Stimulated activated CD8-positive, alpha-beta memory T cell treated with anti-CD3 and anti-CD28 coated beads, Interleukin-4, amount 100 ng/mL, for 1 hour (primary cell): ENCODE measurements at places on chromosomes 7 and 10.

DNA sequence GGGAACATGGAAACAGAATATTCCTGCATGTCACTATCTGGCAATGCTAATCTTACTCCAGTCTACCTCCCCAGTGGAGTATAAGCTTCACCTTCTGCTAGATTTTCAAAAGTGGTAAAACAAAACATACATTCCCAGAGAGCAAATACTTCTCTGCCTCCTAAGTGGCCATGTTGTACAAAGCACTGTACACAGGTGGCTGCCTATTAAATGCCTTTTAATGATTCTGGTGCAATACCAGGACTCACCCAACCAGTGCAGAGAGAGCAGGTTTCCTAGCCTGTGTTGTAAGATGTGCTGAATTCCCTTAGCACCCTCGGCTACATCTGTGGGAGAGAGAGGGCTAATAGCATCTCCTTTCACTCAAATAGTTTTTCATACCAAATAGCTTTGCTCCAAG is 684.3 kb upstream of the NRP1 start:
- no peak for DNase-seq

DNA sequence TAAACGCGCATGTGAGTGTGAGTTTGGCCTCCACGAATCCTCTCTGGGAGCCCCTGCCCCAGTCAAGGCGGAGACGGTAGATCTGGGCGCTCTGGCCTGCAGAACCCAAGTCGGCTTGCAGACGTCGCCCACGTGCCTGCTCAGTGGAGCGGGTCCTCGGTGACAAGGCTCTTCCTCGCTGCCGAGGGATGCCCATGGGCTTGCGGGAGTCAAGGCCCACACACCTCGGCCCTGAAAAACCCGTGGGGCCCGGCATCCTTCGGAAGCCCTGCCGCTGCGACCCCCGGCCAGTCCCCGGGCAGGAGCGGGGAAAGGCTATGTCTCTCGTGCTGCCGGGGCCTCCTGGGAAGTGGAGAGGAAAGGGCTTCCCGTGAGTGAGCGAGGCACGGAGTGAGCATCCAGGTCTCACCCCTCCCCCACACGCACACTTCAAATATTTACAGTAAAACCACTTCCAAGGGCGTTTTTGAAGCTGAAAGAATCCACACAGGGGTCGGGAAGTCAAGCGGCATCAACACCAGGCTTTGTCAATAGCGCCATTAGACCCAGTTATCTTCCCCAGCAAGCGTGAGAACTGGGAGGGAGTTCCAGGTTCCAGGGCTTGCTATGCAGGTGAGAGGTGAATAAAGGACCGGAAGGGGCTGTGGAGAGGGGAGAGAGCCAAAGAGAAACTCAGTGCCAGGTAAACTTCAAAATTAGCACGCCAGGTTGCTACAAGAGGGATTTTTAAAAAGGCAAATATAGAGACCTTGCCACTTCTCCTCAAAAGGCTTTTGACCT is 1.1 kb upstream of the MNX1 start:
- DNase-seq = no peak

DNA sequence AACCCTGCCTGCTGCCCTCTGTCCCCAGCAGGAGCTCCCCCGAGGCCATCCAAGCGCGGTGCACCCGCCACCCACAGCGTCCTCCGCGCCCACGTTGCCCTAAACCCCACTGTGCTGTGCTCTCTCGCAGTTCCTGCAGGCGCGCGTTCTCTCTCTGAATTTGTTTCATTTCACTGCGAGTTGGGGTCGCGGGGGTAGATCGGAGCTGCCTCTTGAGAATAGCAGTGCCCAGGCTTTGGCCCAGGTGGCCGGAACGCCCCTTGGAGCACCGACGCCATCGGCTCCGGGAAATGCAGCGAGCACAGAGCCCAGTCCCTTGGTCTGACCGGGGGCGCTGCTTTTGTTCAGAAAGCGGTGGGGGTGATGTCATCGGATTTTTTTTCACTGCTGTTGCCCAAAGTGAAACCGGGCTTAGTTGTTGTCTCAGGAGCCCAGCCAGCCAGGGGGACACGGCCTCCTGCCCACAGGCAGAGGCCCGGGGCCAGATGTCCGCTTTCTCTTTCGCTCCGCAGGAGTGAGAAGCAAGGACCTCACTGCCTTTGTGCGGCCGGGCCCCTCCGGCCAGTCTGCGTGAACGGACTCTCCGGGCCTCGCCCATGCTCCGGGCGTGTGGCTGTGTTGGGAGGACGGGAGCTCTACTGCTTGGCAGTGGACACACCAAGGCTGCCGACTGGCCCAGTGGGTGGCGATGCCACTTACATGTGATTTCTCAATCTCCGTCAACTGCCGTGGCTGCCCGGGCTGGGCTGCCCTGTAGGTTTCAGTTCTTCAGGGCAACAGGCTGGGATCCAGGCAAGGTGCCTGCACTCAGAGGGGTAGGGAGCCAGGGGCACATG is 43.1 kb downstream of the FOXK1 start:
- peak; percentile 20 for DNase-seq

GRCh38 chr10:60989400-60989876 is 45.5 kb upstream of the RHOBTB1 start:
- DNase-seq = no peak

DNA sequence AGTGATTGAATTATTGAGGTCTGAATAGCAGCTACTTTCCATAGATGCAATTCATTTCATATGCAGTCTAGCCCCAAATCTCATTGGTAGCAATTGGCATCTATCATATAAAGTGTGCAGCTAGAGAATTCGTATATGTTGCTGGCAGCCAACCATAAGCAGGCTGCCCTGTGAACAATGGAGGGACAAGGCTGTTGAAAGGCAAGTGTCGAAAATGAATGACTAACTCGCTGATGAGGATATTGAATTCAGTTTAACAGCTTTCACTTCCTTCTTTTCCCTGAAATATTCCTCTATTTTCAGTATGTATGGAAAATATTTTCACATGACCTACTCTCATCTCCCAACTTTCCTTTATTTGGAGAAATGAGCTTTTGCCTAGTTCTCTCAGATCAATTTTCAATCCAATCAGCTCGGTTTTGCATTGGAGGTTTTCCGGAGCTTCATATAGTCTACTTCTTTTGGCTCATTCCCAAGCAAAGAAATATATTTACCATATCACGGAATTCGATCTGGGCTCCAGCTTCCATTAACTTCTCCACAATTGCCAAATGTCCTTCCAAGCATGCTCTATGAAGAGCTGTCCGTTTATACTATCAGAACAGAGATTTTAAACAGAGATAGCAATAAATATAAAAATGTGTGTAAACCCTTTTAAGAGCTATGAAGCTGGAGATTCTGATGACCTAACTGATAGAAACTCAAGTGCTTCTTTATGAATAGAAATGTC is 3.5 kb downstream of the ANKRD1 start:
- no peak for DNase-seq

- no peak for DNase-seq
Measured at GRCh38 chr7:1857487-1858421, 187.7 kb downstream of the ELFN1 start.

- DNase-seq = no peak
Measured at GRCh38 chr7:3591944-3592343, 290.9 kb downstream of the SDK1 start.

GRCh38 chr10:21160116-21160515 is 263.0 kb upstream of the NEBL start:
- no peak for DNase-seq

DNA sequence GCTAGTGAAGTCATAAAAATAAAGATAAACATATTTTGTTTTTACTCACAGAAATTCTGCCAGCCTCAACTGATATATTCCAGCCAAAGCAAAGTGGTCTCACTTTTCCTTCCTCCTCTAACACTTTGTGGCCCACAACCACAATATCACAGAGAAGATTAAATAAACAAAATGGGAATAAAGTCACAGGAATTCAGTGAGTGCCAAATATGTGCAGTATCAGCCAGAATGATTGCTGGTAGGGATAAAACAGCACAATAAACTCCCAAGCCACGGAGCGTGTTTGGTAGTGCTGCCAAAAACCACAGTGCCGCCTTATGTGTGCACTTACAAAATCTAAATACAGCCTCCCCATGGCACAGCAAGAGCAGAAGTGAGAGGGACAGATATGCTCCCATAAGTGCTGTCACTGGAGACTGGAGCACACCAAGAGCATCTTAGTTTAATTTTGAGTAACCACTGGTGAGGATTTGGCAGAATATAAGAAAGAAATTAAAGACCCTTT is 155.8 kb downstream of the POM121L12 start:
- DNase-seq = no peak

GRCh38 chr7:64320547-64321513 is 7.1 kb downstream of the ZNF736 start:
- DNase-seq = no peak

DNA sequence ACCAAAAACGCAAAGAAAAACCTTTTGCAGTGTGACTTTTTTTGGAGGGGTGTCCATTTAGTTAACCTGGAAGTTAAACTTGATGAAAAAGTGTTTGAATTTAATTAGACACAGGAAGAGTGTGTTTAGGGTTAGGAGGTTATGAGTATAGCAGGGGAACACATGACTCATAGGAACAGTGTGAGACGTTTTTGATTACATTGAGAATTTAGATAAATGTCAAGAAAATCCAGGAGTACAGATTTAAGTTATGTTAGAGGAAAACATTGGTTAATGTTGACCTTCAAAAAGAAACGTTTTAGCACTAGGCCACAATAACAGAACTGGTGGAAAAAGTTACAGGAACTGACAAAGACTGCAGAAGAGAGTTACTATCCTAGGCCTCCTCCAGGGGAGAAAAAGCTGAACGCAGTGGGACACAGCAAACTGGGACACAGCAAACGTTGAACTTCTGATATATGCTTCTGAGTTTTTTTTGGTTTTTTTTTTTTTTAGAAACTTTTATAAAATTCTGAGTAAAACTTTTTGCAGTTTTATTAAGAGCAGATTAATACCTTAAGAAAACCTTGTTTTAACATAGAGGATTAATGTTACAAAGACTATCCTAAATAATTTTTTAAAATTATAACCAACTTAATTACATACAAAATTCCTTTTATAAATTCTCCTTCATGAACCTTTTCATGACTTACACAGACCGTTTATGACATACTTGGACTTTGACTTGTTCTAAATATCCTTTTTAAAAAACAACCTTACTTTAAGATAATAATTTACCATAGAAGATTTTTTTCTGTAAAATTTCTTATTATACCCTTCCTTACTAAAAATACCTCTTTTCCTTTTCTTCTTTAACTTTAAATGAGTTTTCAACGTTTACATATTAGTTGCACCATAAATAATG is 22.2 kb downstream of the LANCL2 start:
- no peak for DNase-seq

DNA sequence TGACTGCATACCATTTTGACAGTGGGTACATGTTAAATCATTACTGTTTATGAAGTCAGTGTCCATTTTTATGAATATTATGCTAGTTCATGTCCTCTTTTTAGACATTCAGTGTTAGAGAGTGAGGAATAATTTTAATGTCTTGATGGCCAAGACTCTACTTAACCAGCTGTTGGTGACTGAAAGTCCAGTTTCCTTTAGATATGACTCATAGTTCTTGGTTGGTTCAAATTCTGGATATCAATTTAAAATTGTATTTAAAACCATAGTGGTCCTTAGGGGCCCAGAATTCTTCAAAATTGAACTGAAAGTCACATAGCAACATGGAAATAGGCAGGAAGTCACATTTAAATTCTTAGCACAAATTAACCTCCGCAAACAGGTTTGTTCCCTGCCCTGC is 196.5 kb upstream of the PRPS1L1 start:
- no peak for DNase-seq

DNA sequence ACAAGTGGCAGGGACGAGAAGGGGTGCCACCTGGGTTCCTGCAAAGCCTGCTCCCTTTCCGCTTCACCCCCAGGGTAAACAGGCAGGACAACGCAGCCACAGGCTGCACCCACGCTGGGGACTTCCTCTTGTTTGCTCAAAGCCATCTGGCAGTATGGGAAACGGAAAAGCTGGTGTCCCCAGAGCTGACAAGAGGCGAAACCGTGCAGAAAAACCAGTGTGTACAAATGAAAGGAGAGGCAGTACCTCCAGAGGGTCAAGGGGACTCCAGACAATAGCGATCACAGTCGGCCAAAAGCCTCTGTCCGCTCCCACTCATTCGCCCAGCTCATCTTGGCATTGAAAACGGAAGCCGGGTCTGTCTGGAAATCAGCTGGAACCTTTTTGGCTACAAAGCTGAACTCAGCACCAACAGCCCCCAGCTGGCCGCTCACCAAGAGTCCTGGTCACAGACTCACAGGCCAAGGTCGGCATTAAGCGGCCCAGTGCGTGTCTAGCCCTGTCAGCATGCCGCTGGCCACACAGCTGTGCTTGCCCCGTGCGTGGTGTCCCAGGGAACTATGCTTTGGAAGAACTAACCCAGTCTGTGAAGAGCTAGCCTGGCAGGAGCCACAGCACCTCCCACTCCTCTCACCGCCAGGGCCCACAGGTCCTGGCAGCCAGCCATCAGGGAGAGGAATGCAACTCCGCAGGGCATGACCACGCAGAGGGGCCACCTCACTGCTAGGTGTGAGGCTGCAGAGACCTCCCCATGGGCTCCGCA is 10.4 kb downstream of the TNS3 start:
- DNase-seq = no peak

DNA sequence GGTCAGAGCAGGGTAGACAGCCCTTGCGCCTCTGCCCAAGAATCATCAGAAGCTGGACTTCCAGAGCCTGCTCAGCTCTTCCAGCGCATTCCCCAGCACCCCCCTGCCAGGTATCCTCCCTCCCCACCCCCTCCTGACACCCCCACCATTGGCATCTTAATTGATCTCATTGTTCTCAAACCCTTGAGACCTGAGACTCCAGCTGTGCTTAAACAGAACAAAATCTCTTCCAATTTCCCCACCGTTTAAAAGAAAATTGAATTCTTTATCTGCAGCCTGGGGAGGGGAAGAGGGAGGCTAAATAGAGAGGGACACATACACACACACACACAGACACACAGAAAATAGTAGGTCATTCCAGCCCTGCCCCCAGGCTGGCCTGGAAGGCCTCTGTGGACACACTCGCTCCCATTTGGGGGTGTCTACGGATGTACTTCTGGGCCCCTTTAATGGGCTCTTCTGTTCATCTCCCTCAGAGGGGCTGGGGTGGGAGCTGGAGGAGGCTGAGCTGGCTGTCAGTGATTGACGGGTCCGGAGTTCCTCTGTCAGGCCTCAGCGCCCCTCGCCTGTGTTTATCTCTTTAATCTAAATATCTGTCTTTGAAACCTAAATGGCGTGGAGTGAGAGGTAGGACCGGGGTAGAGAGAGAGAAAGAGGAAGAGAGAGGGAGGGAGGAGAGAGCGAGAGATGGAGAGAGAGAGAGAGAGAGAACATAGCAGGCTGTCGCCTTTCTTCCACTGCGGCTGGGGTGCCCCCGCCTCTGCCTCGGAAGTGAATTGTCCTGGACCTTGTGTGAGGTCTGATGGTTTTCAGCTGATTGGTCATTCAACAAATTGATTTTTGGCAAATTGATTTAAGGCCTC is 61.7 kb downstream of the C10orf105 start:
- DNase-seq = no peak

DNA sequence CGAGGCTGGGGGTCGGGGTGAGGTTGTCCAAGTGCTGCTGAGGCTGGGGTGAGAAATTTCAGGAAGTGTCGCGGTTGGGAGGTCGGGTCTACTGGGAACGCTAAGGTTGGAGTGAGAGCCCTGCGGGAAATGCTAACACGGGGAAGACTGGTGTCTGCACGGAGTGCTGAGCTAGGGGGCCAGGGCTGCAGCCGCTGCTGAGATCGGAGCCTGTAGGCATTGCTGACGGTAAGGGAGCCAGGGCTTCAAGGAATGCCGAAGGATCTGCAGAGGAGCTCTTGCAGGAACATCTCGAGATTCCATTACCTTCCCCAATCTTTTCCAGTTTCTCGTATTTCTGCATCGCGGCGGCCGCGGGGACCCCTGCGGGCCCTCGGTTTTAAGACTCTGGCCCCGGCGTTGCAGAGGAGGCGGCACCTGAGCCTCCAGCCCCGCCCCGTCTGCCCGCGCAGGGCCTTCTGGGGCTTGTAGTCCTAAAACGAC is at the start of gene CDK5:
TSS of gene CDK5 (minus strand) at position 392 of the 483 bp plus-strand sequence. CDS start at position 343, 49 bp downstream.
- DNase-seq = no peak

GRCh38 chr10:102712843-102713538 is 1.2 kb downstream of the ARL3 start:
- no peak for DNase-seq
